Activated CD8-positive, alpha-beta T cell treated with anti-CD3 and anti-CD28 coated beads, Interleukin-2, amount 10 ng/mL, durations not matched to agents 7 days and 5 days (primary cell): ENCODE measurements at places on chromosomes 1 and 21. TPM values are rescaled to one million over a fixed set of nuclear protein-coding genes. Genes with fewer than 3 reads are reported as not detected.

The MYCL gene
- not detected for total RNA-seq

The ELAVL4 gene
- not detected for total RNA-seq

DNA sequence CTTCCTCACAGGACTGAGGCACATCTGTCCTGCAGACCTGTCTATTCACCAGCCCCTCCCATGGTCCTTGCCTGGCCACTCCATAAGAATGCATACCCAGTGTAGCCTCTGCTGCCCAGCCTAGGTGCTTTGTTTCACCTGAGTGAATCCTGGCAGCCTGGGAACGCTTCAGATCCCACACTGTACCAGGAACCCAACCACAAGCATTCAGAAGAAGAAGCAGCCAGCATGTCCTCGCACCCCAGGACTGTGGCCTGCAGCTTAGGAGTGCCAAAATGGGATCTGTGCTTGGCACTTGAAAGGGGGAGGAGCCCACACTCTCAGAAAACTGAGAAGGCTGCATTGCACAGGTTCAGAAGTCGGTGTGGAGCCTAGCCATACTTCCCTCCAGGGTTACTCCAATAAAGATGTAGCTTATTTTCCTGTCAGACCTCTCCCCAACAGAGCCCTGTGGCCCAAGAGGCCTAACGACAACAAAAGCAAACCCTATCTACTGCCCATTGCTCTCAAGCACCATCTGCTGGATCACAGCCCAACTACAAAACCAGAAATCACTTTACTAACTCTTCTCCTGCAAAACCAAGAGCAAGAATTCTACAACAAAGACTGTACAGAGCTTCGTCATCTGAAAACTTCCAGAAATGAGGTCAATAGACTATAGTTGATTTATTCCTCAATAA, 923.1 kb upstream of the NEGR1 start:
- no peak for DNase-seq

- peak; percentile 59 for DNase-seq
Measured at GRCh38 chr21:42850866-42851391, 28.4 kb downstream of the WDR4 start.

- DNase-seq: no peak
Measured at GRCh38 chr1:55063577-55063942, 24.2 kb downstream of the PCSK9 start.

DNA sequence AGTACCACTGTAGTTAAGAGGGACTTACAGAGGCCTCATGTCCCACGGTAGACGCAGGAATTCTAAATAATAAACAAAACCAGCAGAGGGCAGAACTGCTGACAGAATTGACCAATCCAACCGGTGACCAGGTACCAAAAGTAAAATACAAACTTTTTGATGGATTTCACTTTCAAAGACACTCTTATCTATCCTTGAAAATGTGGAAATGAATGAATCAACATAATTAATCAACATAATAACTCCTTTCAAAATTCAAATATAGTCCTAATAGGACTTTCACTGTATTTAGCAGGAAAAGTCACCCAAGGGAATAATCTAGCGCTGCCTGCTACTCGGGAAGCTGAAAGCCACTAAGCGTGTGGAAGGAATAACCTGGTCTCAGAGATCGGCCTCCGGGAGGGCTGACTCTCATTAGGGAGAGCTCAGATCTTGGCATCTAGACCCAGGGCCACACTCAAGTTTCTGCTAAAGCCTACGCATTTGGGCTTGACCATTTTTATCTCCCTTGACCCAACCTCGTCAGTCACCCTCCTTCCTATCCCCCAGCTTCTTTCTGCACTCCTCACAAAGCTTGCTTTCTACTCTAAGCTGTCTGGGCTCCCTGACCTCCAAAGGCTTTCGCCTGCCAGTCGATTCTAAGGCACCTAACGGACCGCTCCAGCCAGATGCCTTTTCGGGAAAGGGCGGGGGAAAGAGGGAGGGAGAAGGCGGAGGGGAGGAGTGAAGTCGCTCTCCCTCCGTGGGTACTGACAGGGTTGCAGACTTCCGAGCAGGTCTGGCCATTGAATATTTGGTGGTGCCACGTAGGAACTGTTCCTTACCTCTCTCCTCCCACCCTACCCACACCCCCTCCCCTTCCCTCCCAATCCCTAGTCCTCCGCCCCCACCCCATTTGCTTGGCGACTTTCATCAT, 1.6 kb downstream of the COL11A1 start:
- no peak for DNase-seq

The DEDD gene
- total RNA-seq: 34.5 TPM

The GPR25 gene
- 0.39 TPM for total RNA-seq

The MAP3K7CL gene
- 4.4 TPM for total RNA-seq

GRCh38 chr1:11538886-11539285, 59.9 kb downstream of the DISP3 start:
- DNase-seq: no peak

DNA sequence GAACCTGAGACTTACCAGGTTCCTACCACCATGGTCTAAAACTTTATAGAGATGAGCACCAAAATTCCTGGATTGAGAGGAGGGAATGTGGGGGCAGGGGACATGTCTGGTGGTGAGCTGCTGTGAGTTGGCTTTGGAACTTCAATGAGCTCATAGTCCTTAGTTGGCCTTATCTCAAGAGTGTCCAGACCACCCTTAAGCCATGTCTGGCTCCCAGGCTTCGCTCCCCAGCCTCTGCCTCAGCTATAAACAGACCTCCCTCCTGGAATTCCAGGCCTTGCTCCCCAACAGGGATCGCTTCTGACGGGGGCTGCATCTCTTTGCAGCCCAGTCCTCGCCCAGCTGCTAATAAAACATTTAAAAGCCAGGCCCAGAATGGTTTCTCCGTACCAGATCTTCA, 19.5 kb downstream of the ATF3 start:
- no peak for DNase-seq

The KPRP gene
- total RNA-seq: not detected

- no peak for DNase-seq
Measured at GRCh38 chr1:76463849-76464248, 389.3 kb downstream of the ST6GALNAC3 start.

The C2CD4D gene
- total RNA-seq: 0.23 TPM

DNA sequence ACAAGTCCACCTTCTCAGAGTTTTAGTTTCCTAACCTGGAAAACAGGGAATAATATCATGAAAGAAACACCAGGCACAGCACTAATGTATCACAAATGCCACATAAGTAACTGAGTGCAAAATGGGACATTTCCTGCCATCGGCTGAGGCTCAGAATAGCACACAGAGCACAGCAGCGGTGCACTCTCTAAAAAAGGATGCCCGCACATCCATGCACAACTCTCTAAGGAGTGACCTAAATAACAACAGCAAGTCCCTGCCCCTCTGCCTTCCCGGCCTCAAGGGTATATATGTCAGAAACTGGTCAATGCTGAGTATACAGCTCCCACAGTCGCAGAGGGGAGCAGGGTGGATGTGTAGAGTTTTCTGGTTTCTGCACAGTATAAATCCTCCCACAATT, 100.1 kb upstream of the ERG start:
- DNase-seq: no peak

The ZFP69B gene
- 3.6 TPM for total RNA-seq

The COL8A2 gene
- total RNA-seq: 0.08 TPM

DNA sequence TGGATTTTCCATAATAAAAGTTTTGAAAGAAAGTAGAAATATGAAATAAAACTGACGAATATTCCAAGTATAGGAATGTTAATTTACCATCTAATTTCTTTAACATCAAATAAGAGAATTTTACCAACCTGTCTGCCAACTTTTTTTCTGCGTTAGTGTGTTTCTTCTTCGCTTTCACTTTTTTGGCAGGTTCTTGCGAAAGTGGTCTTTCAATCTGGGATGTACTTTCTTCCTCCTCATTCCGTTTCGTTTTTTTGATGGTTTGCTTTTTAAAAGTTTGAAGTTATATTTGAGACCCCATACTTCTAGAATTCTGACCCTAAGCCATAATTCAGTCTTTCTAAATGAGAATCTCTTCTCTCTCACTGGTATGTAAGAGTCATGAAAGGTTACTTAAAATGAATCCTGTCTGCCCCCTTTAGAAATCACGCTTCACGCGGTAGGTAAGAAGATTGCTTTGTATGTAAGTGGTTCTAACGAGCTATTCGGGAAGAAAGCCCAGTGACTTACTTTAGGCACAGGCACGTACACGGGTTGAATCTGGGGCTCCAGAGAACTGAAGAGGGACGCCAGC, 580 bp downstream of the RBM34 start:
- DNase-seq: peak; percentile 68

The MTOR gene
- 57.5 TPM for total RNA-seq

DNA sequence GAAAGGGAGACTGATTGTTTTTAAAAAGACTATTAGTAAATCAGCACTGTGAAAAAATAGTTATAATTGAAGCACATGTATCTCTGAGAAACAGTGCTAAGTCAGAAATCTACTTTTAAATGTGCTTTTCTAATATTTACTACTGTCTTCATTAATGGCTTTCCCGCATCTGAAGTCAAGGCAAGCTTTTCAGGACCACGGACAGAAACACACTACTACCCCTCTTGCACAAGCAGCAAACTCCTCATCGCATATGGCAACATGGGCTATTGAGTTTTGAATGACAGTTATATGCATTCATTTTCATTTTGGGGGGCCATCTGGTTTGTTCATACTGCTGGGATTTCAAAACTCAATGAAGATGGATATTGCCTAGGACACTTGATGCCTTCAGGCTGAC, 433.4 kb upstream of the CAMK1G start:
- DNase-seq: peak; percentile 28

DNA sequence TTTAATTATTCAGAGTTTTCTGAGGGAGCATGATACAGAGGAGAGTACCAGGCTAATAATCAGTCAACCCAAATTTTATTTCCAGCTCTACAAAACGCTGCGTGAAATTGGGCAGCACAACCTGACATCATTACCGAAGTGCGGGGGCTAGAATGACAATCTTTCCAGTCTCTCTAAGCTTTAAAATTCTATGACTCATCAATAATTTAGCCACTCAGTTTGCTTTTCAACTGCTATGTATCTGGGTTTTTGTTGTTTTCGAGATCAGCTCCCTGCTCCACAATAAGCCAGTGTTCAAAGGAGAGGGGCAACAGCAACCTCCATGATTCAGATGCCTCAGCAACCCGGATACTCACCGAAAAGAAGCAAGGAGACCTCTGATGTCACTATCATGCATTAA, 13.9 kb downstream of the SORT1 start:
- DNase-seq: no peak

The CFHR1 gene
- total RNA-seq: not detected

DNA sequence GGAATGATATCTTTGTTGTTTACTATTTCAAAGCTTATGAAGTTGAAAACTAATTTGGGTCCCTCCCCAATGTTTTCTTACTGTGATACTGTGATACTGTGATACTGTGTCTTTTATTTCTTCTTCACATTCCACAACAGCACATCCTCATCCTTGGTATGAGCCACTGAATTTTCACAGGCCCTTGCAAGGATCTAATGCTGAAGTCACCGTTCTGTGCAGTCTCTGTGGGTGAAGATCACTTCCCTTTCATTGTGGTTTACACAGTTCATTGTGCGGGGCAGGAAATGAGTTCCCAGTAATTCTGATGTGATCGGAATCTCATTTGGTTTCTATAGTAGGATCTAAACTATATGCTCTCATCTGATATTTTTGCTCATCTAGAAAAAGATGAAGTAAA, 32.1 kb upstream of the PAXBP1 start:
- no peak for DNase-seq

The PLPP3 gene
- total RNA-seq: not detected

- DNase-seq: no peak
Measured at GRCh38 chr21:45091550-45092322, 17.4 kb downstream of the ADARB1 start.
